Amniotic stem cell (primary cell): ENCODE measurements at places on chromosomes 11 and 22.

- DNase-seq: no peak
Measured at GRCh38 chr22:48838846-48839730, 988.6 kb downstream of the BRD1 start.

- DNase-seq: no peak
Measured at GRCh38 chr11:95055283-95055897, 6.2 kb downstream of the KDM4F start.

- no peak for DNase-seq
Measured at GRCh38 chr11:15878756-15879155, 477.6 kb downstream of the SOX6 start.

- DNase-seq: no peak
Measured at GRCh38 chr11:13160806-13161205, 116.8 kb upstream of the BMAL1 start.

- DNase-seq: no peak
Measured at GRCh38 chr11:71501071-71501985, 25.7 kb upstream of the KRTAP5-7 start.

- no peak for DNase-seq
Measured at GRCh38 chr22:25347752-25348102, 128.3 kb downstream of the CRYBB2 start.

GRCh38 chr11:103545551-103545950 lies 436.3 kb downstream of the DYNC2H1 start:
- DNase-seq: no peak

DNA sequence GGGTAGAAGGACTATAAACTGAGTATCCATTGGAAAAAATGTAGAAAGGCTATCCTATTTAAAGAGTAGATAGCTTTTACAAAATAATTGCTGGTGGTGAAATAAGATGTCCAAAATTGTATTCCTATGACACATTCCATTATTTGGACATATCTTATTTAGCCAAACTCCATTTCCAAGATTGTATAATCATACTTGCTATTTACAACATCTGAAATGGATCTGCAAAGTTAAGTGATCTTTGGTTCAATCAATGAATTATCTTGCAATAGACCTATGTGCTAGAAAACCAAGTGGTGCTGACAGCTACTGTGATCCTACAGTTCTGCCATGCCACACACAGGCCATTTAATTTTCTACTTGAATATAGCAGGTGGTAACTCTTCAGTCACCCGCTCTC lies 11.0 kb upstream of the BLID start:
- no peak for DNase-seq

GRCh38 chr11:44979543-44980399 lies 29.1 kb upstream of the TP53I11 start:
- no peak for DNase-seq

GRCh38 chr11:9847636-9848035 lies 183.8 kb downstream of the SWAP70 start:
- DNase-seq: no peak

DNA sequence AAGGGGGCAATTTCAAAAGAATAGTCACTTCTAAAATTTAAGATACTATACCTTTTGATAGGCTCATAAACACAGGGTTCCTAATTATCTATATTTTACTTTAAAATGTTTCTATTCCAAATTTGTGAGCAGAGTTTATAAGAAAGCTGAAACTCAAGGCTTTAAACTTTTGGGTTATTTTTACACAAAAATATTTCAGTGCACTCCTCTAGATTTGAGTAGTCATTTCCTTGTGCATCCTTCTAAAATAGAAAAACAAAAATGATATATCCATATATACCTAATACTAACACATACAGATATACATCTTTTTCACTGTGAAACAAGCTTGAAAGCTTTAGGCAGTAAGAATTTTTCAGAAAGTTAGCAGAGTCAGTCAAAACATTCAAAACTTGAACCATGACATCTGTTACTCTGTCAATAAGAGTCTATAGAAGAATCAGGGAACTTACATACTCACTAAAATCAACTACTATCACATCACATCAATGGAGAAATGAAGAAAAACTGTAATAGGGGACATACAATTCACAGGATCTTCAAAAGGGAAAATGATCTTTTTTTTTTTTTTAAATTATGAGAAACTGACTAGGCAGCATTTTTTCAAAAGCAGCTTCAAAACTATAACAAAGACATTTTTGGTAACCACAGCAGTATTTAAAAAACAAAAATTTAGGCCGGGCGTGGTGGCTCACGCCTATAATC lies 5.1 kb downstream of the PHF21A start:
- DNase-seq: no peak

DNA sequence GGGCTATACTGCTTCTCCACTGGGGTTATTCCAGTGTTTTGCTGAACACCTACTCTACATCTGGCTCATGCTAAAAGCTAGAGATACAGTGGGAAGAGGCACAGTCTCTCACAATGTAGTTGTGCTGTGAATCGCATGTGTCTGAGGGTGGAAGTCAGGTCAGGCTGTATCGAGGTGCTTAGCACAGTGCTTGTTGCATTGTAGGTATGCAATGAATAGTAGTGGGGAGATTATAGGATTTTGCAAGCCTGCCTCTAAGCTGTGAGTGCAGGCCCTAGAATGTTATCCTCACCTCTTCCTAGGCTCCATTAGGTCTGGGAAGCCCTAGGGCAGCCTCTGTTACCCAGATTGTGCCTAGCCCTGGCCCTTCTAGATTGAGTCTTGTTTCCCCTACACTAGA lies 37.4 kb downstream of the MYO18B start:
- DNase-seq: no peak

DNA sequence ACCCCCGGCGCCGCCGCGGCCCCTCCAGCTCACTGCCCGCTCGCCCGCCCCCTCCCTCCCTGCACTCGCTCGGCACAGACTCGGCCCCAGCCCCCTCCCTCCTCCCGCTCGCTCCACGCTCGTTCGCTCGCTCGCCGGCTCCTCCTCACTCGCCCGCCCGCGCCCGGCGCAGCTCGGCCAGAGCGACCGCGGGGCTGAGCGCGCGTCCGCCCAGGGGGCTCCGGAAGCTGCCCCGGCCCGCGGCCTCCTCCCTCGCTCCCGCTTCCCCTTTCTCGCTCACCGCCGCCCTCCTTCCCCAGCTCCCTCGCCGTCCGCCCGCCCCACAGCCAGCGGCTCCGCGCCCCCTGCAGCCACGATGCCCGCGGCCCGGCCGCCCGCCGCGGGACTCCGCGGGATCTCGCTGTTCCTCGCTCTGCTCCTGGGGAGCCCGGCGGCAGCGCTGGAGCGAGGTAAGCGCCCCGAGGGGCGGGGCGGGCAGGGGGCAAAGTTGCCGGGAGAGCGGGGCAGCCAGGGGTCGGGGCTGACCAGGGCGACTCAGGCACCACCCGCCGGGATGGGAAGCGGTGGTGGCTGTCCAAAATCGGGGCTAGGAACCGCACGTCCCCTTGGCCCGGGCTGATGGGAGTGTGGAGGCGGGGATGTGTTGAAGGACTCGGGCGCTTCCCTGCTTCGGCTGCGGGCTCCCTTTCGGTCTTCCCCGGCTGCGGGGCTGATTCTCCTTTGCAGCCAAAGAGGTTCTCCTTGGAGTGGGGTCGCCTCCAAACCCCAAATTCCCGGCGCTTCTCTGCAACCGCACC lies at the start of gene SEZ6L:
Gene SEZ6L, plus strand, starts transcription at position 148 of the 797 bp plus-strand sequence. Its CDS starts 208 bp downstream, at position 356.
- DNase-seq: no peak

GRCh38 chr11:19892876-19893275 lies 180.2 kb downstream of the NAV2 start:
- no peak for DNase-seq

GRCh38 chr11:110272919-110273318 lies 23.5 kb downstream of the RDX start:
- no peak for DNase-seq

- DNase-seq: no peak
Measured at GRCh38 chr11:124746621-124747243, 5.3 kb downstream of the VSIG2 start.

DNA sequence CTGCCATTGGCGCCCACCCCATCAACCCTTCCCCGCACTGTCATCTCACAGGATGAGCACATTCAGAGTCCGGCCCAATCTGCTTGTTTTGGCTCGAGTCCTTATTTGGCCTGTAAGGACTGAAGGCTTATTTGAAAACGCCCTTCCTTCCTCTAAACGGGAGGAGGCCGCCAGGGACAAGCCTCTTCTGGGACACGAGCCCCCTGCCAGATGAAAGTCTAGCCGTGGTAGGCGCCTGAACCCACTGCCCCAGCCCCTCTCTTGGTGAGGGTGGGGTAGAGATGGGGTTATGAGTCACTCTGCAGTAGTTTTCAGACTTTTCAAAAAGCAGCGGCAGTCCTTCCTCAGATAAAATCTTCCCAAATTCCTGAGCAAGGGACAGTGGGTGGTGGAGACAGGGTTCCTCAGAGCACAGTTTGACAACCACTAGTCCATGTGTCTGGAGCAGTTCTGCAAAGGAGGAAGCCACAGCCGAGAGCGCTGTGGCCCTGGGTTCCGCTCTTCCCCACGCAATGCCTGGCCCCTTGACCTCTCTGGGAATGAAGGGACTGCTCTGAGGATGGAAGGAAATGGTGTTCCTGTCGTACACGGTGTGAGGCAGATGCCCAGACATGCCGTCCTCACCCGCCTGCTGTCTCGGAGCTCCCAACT lies 57.0 kb downstream of the MYH9 start:
- DNase-seq: no peak

DNA sequence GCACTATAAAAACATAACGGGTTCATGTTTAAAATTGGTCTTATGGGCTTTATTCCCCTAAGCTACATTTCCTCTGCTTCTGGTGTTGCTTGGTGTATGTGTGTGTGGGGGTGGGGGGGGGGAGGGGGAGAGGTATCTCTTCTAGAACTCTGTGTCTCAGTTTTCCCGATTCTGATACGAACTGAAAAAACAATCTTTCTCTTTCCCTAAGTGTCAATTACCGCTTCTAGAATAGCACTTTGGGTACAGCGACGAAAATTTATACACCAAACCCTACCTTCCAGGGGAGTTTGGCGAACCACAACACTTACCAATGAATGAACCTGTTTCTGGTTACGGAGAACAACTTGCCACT lies 636 bp downstream of the NUP160 start:
- no peak for DNase-seq

DNA sequence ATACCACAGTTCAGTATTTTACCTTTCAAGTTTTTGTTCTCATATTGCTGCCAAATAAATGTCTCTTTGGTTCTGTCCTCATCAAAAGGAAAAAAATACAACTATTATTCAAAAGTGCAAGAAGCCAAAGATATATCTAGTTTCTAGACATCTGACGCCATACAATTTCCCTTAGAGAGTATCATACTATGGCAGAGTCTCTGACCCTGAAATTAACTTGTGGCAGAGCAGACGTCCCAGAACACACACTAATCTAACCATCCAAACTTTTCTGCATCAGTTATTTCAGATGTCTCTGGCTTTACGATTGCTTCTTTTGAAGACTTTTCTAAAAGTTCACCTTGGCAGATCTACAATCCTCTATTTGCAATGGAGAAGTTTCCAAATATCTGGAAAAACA lies 2.7 kb downstream of the OR51T1 start:
- no peak for DNase-seq

DNA sequence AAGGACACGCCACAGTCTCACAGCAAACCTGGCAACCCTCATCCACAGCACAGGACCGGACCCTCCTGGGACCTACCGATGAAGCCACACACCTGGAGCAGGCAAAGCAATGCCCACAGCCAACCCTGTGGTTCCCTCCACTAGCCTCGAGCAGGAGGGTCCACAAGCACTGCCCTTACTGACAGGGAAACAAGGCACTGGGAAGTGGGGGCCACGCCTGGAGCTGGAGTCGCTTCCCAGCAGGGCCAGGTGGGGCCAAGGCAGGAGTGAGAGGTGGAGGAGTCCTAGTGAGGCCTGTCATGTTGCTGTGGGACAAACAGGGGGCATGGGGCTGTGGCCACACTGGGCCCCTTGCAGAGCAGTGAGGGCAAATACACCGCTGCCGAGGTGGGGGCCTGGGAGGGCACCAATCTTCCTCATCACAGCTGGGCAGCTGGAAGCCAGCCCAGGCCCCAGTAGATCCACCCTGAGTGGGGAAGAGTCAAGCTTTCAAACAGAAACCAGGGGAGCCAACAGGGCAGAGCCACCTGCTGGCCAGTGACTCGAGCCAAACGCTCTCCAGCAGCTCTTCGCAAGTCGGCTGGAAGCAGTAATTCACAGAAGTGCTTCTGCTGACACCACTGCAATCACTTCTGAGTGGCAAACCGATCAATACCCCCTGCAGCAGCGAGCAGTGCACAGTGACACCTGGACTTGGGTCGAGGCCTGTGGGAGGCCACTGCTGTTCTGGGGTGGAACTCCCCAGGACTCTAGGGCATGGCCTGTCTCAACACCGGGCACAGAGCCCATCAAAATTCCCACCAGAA lies 13.7 kb downstream of the SULT4A1 start:
- no peak for DNase-seq

- DNase-seq: no peak
Measured at GRCh38 chr11:100294748-100295147, 392.3 kb upstream of the ARHGAP42 start.

GRCh38 chr11:115321605-115322289 lies 182.5 kb downstream of the CADM1 start:
- no peak for DNase-seq

GRCh38 chr11:88249706-88250105 lies 74.5 kb upstream of the RAB38 start:
- no peak for DNase-seq

DNA sequence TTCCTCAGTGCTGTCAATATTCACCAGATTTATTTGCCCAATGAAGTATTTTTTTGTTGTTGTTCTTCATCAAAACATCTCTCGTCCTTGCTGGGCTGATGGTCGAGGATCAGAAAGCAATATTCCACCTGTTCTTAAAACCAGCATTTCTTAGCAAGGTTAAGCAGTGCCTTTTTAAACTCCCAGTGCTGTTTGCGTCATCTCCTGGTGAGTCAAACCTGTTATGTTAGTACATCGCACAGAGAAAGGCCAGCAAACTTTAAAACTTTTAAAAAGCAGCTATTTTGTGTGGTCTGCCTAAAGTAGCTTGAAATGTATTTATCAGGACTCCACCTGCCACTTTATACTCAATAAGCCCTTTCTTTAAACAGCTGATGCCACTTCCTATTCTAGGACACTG lies 802.0 kb downstream of the KCNA4 start:
- DNase-seq: no peak

GRCh38 chr22:46297151-46297812 lies 612 bp downstream of the GTSE1 start:
- DNase-seq: no peak

- no peak for DNase-seq
Measured at GRCh38 chr11:114264381-114264780, 31.8 kb upstream of the NNMT start.

DNA sequence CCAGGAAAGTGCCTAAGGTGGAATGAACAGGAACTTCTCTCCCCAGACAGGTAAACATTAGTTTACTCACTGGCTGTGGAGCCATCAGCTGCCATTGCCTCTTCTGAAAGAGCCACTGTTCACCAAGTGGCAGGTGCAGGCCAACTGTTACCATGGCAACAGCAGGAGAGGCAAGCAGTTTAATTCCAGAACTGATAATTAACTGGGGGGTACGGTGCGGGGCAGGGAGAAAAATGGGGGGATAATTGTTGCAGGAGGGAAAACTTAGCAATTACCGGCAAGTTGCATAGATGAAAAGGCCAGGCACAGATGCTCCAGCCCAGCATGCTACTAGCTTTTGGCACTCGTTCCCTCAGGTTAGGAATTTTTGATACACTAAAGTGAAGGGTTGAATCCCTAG lies 85.1 kb downstream of the TRIM44 start:
- no peak for DNase-seq
